ENCODE measurements at places on chromosomes 4 and X.

DNA sequence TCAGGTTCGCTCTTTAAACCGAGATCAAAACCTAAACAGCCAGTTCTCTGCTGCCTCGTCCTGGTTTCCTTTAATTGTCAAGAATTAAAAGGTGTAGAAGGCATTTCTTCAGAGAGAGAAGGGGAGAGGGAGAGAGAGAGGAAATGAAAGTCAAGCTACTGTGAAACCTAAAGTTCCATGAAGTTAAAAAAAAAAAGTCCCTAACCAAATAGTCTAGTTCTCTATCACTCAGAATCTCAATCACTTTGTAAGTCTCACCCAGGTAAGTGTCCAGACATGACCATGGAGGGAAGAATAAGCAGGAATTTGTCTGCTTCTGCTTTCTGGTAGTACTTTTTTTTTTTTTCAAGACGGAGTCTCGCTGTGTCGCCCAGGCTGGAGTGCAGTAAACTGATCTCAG, 18.8 kb upstream of the SMIM14 start:
- DNase-seq = no peak

GRCh38 chr4:152735396-152735859, 44.1 kb downstream of the TIGD4 start:
- DNase-seq = peak; percentile 49

- DNase-seq = no peak
Observed at GRCh38 chr4:108043526-108043925, 53.8 kb downstream of the HADH start.

DNA sequence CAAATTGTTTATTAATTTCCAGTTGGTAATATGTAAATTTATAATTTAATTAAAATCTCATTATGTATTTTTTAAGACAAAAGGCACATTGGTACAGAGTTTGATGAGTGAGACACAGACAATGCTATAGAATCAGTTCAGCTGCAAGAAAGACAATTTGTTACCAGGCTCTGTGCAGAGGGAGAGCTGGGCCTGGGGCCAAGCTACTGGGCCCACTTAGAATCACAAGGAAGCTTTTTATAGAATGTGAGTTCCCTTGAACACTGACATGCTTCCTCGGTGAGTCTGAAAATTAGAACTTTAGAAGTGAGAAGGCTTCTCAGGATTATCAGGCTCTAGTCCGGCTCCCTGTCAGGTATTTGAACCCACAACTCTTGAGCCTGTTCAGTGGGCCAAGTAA, 129.0 kb downstream of the AFF2 start:
- no peak for DNase-seq

DNA sequence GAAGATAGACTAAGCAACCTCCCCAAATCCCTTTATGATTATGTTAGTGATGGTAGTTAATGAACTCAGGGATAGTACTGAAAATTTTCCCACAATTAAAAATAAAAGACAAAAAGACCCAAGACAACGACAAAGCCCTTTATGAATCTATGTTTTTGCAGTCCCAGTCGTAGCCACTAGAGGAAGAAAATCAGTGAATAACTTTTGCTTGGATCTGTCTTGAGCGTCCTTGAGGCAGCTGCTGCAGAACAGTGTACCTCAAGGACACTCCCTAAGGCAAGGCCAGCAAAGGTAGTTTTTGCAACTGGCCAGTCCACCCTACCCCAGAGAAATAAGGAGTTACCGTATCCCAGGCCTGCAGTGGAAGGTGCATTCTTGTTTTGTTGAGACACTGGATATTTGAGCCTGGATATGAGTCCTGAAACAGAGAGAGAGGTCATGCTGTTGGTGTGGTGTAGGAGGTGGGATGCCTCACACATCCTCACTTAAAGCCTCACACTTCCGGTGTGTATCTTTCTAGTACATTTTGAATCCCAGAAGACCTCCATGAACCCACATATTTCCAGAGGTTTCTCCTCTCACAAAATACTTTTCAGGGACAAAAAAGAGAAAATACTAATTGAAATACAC, 8.7 kb upstream of the TIMM8A start:
- peak; percentile 35 for DNase-seq

GRCh38 chr4:57103051-57103450, 7.1 kb downstream of the IGFBP7 start:
- DNase-seq = no peak

DNA sequence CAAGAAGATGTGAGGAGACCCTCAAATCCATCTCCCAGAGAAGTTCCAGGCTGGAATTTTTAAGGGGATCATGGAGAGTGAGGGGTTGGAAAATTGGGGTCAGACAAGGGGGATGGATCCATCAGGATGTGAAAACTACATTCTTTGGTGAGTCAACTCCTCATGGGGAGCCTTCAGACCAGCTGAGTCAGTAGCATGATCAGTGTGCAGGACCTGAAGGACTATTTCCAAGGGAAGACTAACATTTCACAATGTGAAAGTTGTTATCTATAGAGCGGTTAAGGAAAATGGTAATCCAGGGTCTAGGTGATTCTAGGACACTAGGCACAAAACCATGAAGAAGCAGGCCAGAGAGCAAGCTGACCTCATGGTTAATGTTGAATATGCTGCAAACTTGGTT, 38.6 kb upstream of the CEP135 start:
- DNase-seq = no peak

GRCh38 chr4:156865451-156865850, 106.1 kb downstream of the PDGFC start:
- no peak for DNase-seq

- DNase-seq = no peak
Observed at GRCh38 chr4:1474126-1475090, 68.2 kb upstream of the NKX1-1 start.

- peak; percentile 43 for DNase-seq
Observed at GRCh38 chr4:68342134-68342533, 7.8 kb downstream of the YTHDC1 start.

DNA sequence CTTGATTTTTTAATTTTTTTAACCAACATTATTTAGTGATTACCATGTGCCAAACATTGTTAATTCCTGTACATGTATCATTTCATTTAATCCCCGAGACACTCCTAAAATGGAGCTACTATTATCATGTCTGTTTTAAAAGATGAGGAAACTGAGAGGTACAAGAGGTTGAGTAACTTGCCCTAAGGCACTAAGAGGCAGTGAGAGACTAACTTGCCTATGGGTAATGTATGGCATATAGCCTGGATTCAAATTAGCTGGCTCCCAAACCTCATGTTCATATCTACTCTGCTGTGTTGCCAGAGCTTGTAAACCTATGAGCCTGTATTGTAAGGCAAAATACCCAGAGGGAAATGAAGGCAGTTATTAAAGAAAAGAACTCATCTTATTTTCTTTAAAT, 443.6 kb downstream of the IL15 start:
- no peak for DNase-seq

DNA sequence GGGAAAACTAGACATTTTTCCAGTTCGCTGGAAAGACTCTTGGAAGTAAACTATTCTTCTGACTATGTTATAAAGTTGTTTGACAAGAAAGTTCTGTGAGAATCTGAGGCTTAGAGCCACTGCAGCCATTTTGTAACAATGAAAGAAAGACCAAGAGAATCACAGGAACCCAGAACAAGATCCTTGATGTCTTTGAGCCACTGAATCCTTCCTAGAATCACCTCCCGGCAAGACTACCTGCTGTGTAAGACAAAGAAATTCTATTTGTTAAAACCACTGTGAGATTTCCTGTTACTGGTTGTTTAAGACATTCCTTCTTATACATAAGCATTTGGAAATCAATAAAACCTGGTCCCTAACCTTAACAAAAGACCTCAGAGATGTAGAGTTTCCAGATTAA, 175.7 kb upstream of the RASGEF1B start:
- DNase-seq = no peak

DNA sequence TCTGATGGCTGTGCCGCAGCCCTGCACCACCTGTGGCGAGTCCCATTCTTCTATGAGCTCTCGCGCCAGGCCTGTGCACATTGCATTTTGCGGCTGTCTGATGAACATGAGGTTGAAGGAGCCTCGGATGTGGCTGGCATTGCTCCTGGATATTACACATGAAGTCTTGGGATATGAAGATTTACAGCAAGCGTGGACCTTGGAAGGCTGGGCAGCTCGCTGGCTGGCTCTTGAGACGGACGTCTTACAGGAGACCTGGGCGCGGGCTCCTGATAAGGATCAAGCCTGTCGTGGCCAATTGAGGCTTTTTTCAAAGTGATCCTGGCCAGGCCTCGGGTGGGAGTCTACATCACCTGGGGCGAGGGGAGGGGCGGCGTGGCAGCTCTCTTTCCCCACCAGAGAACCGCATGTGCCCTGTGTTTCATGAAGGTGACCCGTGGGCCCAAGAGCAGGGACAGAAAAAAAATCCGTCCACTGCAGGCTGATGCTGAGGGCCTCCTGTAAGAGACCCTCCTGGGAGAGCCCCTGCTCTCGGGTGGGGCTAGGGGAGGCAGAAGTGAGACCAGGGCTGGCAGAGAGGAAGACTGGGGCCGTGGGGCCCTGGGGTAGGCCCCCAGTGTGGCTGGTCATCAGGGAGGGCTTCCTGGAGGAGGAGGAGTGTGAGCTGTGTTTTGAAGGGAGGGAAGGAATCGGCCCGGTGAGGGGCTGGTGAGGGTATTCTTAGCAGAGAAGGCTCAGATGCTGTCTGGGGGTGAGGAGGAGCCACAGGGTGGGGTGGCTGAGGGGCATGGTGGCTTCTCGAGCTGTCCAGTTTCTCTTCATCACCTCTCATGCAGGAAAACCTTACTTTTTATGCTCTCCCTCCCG, 23.6 kb downstream of the CPZ start:
- no peak for DNase-seq

DNA sequence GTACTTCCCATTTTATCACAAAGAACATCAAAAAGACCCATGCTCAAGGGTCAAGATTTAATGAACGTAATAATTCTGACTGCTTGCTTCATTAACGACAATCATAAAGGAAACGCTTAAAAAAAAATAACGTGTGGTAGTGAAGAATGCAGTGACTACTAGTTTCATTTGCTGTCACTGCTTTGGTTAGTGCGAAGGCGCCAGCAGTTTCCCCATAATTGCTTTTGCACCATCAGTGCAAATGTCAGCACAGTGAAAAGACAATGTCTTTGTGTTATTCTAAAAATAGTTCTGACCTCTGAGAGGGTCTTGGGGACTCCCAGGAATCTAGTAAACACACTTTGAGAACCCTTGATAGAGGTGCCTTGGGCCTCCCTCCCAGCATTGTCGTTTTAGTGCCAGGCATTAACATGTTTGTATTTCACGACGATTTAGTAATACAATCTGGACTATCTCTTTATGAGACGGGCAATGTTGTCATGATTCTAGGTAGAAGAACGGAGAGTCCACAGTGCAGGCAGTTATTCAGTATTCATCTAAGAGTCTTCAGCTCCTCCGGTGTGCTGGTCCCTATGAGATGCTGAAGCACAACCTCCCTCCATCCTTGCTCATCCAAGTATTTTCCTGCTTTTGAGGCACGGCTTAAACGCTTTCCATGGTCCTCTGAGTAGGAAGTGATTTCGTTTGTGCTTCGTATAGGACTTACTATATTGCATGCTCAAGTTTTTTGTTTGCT, 71.0 kb downstream of the AFF1 start:
- peak; percentile 63 for DNase-seq

GRCh38 chr4:87042986-87043820, 108.4 kb downstream of the AFF1 start:
- peak; percentile 26 for DNase-seq

DNA sequence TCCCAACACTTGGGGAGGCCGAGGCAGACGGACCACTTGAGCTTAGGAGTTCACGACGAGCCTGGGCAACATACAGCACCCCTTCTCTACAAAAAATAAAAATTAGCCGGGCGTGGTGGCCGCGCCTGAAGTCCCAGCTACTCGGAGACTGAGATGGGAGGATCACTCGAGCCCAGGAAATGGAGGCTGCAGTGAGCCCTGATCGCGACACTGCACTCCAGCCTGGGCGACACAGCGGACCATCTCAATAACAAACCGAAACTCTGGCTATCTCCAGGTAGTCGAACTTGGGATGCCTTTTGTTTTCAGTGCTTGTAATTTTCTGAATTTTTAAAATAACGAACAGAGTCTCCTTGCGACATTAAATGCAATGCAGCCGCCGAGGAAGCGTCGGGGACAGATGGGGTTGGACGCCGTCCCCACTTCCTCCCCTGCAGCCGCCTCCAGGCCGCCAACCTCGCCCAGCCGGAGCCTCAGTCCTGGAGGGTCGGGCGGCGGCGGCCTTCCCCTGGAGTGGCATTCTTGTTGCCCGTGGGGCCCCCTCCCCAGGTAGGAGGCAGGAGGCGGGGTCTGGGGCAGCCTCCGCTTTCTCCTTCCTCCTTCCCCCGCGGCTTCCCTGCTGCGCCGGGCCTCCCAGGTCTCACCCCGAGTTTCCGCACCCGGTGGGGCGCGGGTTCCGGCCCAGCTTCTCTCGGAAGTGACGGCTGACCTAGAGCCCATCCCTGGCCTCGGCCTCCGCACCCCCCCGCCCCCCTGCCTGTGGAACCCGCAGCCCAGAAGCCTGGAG, 14.6 kb downstream of the HMX1 start:
- DNase-seq = no peak

DNA sequence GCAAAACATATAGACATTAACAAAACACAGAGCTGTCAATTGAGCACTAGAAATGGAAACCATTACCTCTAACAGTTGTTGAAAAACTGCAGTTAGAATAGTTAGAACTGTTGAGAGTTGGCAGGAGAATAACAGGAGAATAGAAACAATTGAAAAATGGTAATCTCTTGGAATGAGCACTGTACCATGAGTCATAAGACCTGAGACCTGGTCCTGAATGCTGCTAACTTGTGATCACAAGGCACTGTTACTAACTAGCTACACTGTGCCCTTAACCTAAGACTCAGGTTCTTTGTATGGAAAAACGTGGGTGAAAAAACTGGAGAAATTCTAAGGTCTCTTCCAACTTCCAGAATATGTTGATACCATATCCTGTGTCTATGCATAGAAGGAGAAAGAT, 29.3 kb downstream of the FAM114A1 start:
- no peak for DNase-seq

- DNase-seq = no peak
Observed at GRCh38 chrX:143466130-143466529, 51.1 kb downstream of the SPANXN3 start.

DNA sequence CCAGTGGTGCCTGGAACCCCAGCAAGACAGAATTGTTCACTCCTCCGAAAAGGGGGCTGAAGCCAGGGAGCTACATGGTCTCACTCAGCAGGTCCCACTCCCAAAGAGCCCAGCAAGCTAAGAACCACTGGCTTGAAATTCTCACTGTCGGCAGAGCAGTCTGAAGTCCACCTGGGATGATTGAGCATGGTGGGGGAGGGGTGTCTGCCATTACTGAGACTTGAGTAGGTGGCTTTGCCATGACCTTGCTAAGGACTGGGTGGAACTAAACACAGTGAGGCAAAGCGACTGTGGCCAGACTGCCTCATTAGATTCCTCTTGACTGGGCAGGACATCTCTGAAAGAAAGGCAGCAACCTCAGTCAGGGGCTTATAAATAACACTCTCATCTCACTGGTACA, 122.6 kb upstream of the ZC4H2 start:
- DNase-seq = no peak

DNA sequence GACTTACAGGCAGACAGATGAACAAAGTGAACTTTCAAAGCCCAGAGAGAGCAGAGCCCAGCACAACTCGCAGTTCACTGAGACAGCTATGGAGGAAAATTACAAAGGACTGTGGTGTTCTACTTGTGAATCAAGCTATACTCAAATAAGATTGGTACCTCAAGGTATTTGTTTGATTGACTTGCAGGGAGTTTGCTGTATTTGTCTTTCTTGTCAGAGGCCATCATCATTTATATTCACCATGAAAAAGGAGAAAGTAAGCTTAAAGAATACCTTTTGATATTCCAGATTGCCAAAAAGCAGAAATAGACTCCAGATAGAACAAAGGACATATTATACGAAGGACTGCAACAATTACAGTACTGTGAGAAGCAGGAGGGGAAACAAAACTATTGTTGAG, 1047.9 kb downstream of the RPA4 start:
- no peak for DNase-seq
